ENCODE measurements at places on chromosomes 5 and 9.

- DNase-seq, result no peak
Measured at GRCh38 chr5:76376148-76376865, 26.8 kb upstream of the IQGAP2 start.

- DNase-seq, result no peak
Measured at GRCh38 chr5:73171495-73171894, 1.5 kb upstream of the TMEM174 start.

DNA sequence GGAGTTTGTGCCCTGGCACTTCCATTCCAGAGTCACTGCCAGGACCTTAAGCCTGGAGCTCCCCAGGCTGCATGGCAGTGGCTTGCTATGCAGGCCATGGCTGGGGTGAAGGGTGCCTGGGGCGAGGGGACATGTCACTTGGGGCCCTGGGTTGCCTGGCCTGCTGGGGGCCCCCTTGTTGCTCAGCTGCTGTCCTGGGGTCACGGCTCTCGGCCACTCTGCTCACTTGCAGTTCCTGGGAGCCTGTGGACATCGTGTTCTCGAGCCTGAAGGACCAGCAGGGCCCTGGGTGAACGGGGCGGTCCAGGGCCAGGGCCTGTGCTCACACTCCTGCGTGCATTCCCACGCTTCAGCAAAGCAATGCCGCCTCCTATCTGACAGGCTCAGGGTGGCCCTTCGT lies 14.5 kb upstream of the SLC2A6 start:
- DNase-seq, result no peak

DNA sequence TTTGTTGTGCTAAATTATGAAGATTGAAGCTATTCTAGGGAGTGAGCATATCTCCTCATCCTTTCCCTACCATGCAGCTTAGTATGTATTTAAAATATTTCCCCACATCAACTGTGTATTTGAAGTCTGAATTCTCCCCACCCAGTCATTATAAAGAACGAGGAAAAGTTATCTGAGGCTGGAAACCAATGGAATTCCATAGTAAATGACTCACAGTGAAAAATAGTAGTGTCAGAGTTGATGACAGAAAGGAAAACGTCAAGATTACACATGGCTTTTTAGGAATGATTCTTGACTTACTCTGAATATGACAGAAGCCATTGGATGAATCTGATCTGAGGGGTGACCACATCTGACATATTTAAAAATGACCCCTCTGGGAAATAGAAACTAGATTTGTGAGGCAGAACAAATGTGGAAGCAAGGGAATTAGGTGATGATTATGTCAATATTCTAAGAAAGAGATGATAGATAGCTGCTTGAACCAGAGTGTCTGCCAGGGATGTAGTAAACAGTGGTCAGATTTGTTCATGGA lies 1768.9 kb upstream of the CDH9 start:
- DNase-seq, result no peak

GRCh38 chr5:159058716-159059636 lies 40.7 kb downstream of the EBF1 start:
- no peak for DNase-seq

GRCh38 chr9:34961574-34962490 lies 3.7 kb downstream of the PHF24 start:
- no peak for DNase-seq

GRCh38 chr5:96913233-96913632 lies 22.6 kb upstream of the LNPEP start:
- no peak for DNase-seq

GRCh38 chr5:119078071-119078846 lies 7.4 kb downstream of the DMXL1 start:
- DNase-seq, result no peak

DNA sequence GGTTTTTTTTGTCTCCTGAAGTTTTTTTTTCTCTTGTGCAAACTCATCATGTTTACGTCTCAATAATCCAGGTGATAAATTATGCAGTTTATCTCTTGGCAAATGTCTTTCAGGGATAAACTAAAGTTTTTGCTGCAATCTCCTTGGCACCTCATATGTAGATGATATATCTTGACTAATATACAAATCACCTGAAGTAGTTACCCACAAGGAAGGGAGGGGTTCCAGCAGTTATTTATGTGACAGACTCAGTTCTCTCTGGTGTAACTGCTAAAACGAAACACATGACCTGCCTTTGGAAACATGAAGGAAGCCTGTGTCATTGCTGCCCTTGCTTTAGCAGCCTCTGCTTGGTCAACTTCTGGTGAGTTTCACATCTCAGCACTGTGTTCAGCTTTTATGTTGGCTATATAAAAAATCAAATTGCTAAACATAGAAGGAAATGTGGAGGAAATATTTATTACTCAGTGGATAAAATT lies 39.3 kb upstream of the KIAA1958 start:
- no peak for DNase-seq

DNA sequence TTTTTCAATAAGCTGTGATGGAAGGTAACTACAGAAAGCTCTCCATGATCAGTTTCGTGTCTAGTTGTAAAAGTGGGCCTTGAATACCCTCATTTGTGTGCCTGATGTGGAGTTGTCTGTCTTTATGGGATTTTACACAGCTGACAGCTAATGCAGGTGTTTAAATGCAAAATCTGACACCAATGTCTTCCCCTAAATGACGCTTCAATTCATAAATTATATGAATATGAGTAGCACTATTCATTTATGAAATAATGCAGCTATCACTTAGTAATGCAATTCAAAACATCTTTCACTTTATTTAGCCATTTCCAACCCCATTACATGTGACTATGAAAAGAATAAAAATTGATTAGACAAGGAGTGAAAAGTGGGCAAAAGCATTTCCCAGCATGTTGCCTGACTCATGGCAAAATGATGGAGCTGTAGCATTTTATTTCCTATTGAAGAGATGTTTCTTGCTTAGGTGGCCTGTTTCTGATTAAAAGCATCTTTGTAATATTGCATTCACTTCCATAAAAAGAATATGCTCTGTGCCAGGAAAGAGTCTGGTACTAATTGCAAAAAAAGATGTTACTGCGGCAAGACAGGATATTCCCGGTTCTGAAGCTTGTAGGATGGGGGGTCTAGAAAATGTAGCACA lies 116.7 kb upstream of the HAPLN1 start:
- DNase-seq, result no peak

DNA sequence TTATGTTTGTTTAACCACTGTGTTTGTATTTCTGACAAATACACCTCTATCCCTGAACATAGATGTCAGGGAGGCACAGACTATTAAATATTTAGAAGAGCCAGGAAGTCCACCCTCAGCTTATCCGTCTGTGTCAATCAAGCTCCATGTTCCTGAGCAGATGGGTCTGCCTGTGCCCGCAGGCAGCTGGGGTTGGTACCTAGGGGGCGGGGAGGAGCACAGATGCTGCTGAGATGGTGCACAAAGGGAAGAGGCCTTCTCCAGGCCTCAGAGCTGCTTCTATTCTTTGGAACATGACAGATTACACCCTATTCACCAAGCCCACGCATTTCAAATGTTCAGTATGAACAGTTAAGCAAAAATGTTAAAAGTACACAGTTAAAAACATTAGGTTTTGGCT lies 142.1 kb downstream of the EPB41L4A start:
- DNase-seq, result no peak

DNA sequence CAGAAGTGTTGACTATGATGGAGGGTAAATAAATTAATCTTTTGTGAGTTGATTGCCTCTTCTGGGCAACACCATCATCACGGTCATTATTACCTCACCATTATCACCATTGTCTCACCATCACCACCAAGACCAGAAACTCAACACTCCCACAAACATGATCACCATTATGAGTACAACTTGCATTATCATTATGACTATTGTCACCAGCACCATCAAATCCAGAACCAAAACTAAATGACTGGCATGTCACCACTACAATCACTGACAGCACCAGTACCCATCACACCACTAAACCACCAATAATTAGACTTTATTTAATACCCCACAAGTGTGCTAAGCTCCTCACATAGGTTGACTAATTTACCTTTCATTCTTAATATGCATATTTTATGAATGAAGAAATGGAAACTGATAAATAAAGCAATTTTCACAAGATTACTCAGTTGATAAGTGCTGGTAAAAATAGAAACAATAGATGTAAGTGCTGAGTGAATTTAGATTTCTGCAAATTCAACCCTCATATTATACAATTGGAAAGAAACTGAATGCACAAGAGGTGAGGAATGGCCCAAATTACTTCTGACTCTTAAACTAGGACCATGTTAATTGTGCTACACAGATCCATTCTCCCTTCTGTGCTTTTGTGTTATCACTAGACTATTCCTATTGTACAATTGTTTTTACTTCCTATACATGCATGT lies 517.8 kb upstream of the PAPPA start:
- DNase-seq, result no peak

DNA sequence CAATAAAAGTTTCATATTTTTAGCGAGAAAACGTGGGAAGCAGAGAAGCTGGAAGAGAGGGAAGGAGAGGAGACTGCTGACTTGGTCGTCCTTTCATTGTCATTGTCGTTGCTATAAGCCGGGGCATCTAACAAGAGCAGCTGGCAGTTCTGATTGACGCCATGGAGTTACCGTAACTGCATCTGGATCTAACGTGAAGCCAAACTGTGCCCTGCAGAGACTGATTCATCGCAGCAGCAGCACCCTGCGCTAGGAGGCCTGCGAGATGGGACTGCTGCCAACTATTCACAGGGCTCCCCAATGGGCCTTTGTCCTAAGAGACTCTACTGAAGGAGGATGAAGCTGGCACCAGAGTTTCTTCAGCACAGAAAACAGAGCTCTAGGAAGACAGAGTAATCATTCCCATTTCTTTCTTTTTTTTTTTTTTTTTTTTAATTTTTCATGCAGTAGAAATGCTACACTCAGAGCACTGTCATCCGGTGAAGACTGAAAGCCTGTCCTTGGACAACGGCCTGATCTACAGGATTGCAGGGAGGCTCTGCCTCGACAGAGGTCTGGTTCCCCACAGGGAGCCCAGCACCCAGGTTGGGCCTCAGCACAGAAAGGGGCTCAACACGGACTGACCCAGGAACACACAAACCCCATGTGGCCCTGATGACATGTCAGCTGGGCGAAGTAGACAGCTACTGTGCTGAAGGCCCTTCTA lies 47.8 kb downstream of the RETREG1 start:
- no peak for DNase-seq

DNA sequence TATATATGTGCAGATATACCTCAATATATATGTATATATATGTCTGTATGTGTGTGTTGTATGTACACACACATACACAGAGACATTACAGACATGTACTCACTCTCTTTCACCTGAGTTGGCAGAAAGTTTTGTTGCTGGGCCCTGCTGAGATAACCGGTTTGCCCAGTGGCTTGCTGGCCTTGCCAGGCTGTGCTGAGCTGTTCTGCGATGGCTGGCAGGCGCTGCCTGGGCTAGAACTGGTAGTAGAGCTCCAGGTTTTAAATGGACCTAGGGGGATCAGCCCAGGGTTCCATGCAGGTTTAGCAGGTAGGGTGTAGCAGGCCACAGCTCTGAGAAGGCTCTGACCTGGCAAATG lies 394.3 kb downstream of the GADD45G start:
- DNase-seq, result no peak

GRCh38 chr5:88675708-88676636 lies 207.0 kb downstream of the MEF2C start:
- DNase-seq, result no peak

DNA sequence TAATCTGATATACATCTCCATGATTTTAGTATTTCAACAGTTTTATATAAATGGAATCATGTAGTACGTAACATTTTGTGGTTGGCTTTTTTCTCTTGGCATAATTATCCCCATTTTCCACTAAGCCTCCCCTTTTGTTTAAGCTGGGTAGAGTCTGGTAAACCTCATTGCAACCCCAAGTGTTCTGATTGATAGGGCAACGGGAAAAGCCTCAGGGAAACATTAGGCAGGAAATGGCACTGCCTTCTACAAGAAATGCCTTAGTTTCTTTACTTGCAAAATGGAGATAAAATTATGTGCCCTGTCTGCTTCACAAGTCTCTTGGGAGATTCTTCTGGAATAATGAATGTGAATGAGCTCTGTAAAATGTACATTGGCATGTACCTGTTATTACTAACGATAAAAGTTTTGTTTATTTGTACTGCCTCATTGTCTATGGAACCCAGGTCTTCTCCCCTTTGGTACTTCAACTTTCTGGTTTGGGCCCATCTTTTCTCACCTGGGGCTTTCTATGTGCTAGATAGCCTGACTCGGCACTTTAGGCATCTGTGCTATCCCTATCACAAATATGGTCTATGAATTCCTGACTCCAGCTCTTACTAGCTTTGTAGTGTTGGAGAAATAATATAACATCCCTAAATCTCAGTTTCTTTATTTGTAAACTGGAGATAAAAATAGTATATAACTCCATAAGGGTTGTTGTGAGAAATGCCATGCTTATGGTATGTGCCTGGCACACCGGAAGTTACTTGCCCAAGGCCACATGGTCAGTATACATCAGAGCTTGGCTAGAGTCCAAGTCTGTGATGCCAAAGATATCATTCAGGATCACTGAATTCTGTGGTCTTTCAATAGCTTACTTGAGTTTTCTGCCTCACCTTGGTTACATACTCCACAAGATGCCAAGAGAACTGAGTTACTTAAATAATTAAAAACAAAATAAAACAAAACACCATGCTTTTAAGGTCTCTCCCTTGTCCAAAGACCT lies 48.2 kb upstream of the ZNF169 start:
- no peak for DNase-seq

GRCh38 chr5:177524941-177525655 lies 8.3 kb upstream of the DDX41 start:
- DNase-seq, result no peak

GRCh38 chr5:110377361-110377760 lies 349.1 kb downstream of the TMEM232 start:
- no peak for DNase-seq

DNA sequence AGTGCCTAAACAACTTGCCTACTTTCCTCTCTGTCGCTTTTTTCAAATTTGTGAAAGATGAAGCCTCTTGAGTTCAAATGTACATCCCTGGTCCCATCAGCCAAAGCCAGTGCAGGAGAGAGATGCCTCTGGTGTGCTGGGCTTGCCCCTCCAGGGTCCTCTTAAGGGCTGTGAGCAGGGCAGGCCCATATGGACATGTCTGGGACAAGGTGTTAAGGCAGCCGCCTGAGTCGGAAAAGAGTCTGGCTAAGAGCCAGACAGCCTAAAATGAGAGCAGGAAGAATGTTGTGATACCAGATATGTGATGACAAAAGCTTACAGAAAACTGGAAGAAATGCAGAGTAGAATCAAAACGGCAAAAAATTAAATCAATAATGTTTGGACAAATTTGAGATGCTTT lies 72.5 kb downstream of the APTX start:
- DNase-seq, result no peak

DNA sequence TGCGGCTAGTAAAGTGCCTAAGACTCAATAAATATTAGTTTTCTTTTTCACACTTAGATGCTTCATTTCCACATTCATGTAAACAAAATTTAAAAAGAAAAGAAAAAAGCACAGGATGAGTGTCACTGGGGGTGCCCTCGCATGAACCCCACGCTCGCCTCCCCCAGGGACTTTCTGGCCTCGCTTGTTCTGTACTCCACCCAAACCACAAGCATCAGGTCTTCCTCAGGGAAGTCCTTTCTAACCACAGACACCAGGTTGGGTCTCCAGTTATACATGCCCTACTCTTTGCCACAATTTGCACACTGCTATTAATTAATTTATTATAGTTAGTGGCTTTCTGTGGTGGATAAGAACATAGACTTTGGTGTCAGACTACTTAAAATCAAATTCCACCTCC lies 92.4 kb downstream of the RORB start:
- no peak for DNase-seq
